HT1080 (cell line): ENCODE measurements at places on chromosomes 2 and 18.

- no peak for DNase-seq
These were observed 236.5 kb downstream of the BCL2 start for GRCh38 chr18:63083020-63083531.

DNA sequence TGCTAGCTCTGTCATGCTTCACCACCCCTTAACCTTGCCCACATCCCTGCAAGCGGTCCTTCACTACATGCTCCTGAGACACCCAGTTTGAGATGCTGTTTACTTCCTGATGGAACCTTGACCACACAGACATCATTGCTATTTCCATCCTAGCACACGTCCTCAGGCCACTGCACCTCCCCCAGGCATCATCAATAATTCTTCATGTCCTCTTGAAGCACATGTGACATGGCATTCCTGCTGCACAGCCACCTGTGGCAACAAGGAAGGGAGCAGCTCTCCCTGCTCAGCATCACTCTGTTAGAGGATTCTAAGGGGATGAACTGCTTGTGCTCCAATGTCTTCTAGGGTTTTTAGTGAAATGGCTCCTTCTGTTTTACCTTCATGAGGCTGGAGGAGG, 26.1 kb upstream of the ST3GAL5 start:
- DNase-seq: no peak

- DNase-seq: no peak
These were observed 84.7 kb upstream of the OTOS start for GRCh38 chr2:240225131-240225530.

GRCh38 chr2:133072837-133073694, 403.1 kb upstream of the LYPD1 start:
- DNase-seq: no peak

- DNase-seq: no peak
These were observed 18.2 kb upstream of the GPR55 start for GRCh38 chr2:230942920-230943896.

DNA sequence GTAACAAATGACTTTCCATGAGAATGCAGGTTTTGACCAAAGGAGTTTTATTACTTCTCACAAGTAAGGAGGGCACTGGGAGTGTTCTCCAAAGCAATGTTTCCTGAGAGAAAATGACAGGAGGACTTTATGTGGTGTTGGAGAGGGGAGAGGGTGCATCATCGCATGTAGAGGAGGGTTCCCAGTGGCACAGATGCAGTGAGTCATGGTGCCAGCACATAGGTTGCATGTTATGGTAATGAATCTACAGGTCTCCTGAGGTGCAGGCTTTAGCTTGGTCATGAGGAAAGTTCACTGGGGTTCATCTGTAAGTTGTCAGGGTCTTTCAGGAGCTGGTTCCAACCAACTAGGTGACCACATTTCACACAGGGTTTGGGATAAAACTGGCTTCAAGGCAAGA, 30.4 kb downstream of the NAT8 start:
- DNase-seq: peak; percentile 50

DNA sequence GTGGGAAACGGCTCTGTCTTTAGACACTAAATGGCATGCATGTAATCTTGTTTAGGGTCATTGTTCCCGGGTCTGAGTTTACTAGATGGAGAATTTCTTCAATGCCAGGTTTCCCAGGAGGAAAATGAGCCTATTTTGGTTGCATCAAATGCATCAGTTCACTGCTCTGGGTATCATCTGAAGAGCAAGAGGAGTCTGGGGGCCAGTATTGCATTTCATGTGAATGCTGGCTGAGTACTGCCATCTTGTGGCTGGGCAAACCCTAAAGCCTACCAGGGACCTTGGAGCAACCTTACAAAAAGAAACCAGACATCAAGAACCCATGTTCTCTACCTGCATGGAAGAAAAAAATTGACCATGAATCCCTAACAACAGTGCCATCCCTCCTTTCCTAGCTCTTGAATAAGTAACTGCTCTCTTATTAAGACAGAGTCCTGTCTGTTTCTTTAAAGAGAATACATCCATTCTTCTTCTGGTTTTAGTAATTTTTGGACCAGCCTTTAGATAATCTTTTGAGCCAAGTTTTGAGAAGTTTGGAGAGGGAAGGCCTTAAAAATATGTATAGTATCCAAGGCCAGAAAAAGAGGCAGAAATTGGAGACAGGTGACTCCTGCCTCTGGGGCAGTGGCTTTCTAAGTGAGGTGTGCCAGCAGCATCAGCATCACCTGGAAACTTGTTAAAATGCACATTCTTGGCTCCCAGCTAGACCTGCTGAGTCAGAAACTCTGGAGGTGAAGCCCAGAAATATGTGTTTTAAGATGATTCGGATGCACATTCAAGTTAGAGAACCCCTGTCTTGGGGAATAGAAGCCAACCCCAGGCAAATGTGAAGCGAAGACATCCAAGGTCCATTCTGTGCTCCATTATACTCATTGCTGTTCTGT, 261.0 kb upstream of the CXCR4 start:
- DNase-seq: peak; percentile 46

DNA sequence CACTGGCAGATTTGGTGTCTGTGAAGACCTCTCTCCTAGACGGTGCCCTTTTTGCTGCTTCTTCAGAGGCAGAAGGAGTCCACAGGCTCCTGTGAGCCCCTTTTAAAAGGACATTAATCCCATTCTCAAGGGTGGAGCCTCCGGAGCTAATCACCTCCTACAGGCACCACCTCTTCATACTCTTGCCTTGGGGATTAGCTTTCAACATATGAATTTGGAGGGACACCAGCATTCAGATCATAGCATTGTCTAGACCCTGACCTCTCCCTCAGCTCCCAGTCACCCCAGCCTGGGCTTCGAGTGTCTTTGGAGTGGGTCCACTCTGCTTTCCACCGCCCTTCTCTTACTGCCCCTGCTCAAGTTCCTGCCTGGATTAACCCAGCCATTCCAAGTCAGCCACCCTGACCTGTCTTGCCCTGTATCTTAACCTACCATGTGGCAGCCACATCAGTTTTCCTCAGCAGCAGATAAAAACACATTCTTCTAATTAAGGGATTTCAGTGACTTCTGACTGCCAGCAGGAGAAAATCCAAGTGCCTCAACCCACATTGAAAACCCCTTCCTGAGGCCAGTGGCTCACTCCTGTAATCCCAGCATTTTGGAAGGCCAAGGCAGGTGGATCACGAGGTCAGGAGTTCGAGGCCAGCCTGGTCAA, 6.1 kb upstream of the NCL start:
- DNase-seq: no peak

DNA sequence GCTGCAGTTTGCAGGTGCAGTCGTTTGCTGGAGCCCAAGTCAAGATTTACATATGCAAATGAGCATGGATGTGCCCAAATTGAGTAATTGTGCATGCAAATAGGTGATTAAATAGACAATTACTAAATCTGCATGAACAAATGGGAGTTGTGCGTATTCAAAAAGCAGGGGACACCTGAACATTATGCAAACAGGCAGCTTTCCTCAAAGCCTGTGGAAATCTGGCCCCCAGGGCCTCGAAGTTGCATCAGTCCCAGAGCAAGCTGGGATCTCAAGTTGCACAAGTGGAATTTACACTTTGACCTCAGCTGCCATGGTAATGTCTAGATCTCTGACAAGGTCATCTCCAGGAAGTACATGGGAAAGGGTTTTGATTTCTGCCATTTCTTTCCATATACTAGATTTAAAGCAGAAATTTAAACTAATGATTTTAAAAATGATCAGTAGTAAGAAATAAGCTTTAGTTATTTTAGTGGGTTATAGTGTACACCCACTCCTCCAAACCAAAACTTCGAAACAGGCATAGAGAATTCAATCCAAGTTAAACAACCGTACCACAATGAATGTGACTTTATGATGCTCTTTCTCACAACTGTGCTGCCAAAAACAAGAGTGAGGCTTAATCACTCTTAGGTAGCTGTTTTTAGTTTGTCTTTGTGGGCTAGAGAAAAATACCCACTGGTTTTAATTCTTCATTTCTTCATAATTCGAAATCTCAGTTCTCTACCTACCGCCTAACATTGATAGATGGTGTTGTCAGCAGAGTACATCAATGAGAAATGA, 110.7 kb downstream of the RND3 start:
- DNase-seq: no peak

GRCh38 chr2:128310094-128310716, 8.5 kb downstream of the HS6ST1 start:
- no peak for DNase-seq
